ENCODE measurements at places on chromosomes 3 and 15. TPM values are rescaled to one million over a fixed set of nuclear protein-coding genes. Genes with fewer than 3 reads are reported as not detected.
A peak's percentile ranks its signal among the peaks of the same experiment; 100 is the strongest.

DNA sequence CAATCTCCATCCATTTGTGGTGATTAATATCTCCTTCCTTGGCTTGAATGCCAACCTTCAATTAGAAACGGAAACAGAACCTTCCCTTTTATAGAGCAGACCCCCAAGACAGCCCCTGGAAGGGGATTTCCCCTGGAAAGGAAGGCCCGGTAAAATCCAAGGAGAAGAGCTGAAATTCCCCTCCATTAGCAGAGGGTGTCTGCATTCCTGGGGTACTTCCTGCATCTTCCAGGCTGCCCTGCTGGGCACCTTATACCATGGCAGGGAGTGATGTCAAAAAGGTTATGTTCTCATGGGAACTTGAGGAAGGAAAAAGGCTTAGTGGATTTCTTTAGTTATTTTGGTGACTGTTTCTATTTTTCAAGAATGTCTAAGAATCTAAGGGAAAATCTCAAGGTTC, 116.7 kb upstream of the NEO1 start:
- no peak for DNase-seq

GRCh38 chr3:127682561-127682960, 9.8 kb downstream of the ABTB1 start:
- DNase-seq: peak; percentile 49

DNA sequence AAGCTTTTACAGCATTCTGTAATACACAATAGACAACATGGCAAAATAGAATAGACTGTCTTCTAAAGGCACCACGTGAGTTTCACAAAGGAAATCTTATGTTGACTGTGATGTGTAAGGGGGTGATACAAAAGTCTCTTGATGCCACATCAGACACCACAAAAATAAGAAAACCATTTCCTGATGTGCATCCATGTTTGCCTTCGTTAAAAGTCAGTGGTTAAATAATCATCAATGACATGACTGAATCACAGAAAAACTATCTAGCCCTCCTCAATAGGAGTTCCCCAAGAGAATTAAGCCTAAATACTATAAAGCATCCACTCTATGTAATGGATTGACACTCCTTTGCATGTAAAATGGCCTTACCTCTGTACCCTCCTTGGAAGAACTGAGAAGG, 198.6 kb upstream of the SLC2A2 start:
- DNase-seq: no peak

DNA sequence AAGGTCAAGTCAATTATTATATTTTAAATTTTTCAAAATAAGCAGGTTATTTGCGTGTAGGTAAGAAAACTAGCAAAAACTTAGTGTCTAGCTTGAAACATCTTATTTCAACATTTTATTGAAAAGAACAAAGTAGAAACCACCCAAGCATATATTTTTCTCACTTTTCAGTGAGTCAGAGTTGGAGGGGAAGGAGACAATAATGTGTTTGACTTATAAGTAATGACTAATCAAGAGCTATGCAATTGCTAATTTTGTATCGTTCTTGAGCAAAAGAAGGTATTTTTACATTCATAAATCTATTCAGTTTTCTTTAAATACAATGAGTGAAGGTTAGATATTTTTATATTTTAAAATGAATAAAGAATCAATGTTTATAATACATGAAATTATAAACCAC, 54.4 kb upstream of the P2RY1 start:
- no peak for DNase-seq

NCEH1 gene
- total RNA-seq: 9.0 TPM

DNA sequence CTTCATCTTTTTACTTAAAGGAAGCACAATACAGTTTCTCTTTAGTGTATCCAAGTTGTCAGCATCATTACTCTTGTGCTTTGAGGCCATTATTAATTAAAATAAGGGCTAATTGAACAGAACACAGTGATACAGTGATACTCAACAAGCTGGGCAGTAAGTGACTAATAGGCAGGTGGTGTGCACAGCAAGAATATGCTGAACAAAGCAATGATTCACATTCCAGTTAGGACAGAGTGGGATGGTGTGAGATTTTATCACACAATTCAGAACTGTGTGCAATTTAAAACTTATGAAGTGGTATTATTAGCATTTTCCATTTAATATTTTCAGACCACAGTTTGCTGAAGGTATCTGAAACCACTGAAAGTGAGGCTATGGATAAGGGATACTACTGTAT, 116.9 kb downstream of the PLOD2 start:
- no peak for DNase-seq

DNA sequence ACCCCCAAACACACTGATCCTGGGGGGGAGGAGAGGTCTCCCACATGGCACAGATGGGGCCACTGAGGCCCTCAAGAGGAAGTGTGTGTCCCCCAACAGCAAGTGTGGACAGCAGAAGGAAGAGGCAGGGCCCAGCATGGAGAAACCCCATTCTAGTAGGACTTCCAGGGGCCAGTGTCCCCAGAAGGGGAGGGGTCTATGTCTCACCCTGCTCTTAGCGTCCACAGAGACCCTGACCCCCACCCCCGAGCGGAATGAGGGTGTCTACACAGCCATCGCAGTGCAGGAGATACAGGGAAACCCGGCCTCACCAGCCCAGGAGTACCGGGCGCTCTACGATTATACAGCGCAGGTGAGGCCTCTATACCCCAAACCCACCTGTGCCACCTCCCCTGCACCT, 35.3 kb downstream of the TSPAN3 start:
- peak; percentile 62 for DNase-seq

DNA sequence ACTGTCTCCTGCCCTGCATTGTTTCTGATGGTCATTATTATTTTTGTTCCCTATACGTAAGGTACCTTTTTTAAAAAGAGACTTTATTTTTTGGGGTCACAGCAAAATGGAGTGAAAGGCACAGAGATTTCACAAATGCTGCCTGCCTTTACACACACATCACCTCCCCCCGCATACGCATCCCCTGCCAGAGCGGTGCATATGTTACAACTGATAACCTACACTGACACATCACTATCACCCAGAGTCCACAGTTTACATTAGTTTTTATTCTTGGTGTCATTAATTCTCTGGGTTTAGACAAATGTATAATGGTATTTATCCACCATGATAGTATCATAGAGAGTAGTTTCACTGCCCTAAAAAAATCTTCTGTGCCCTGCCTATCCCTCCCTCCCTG, 43.6 kb upstream of the KLF13 start:
- DNase-seq: no peak

DNA sequence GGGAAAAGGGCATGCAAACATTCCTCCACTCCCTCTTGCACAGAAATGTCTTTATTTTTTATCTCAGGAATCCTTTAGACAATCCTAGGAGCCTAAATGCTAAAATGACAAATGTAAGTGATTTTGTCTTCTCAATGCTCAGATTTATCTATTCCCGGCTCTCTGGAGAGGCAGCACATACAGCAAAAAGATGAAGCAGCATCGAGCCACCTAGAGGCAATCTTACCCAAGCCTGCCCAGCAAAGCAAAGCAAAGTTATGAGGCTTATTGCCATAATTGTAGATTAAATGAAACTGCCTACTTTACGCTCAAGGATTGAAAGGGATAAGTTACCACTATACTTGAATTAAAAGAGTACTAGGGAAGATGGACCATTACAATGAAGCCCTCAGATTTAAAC, 750.4 kb upstream of the NR2F2 start:
- no peak for DNase-seq

Measured in type B pancreatic cell (in vitro differentiated cells).